ENCODE measurements at places on chromosomes 16 and 17.
A peak's percentile ranks its signal among the peaks of the same experiment; 100 is the strongest.

DNA sequence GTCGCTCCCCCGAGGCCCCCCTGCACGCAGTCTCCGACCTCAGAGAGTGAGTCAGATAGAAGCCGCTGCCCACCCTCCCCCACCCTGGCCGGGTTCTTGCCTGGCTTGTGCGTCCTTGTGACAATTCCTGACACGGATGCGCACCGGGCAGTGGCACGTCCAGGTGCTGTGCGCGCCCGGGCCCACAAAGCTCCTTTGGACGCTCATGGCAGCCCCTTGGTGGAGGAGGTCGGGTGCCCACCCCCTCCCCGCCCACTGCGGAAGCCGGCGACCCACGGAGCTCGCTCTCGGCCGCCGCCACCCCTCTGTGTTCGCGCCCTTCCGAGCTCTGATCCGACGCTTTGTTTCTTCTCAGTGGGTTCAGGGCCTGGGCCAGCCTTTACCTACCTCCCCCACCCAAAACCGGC lies 662 bp upstream of the TUBB3 start:
- DNase-seq = peak; percentile 62

DNA sequence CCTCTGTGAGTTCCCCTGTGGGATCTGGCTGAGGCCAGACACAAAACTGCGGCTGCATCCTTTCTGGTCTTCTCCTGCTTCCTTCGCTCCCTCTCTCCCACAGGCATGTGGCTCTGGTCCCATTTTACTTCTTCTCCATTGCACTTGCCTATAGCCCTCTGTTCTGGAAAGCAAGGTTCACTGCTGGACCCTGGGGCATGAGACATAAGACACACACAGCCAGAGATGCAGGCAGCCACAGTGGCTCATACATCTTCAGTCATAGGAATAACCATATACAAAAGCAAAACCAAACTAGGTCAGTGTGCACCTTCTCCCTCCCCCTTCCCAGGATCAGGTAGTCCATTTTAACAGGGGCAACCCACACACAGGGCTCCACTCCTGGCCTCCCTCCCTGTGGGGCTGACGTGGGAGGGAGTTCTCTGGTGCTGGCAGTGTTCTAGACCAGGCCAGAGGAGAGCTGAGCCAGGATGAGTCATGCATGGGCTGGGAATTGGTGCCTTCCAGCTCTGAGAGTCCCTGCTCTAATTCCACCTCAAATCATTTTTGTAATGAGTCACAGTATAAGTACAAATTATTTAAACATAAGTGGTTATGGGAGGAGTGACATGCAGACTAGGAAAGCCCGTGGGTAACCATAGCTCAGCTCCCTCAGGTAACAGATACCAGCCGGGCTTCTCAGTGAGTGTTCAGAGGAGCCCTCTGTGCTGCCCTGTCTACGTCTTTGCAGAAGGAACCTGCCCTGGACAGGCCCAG lies 58.0 kb downstream of the ASIC2 start:
- DNase-seq = peak; percentile 70

DNA sequence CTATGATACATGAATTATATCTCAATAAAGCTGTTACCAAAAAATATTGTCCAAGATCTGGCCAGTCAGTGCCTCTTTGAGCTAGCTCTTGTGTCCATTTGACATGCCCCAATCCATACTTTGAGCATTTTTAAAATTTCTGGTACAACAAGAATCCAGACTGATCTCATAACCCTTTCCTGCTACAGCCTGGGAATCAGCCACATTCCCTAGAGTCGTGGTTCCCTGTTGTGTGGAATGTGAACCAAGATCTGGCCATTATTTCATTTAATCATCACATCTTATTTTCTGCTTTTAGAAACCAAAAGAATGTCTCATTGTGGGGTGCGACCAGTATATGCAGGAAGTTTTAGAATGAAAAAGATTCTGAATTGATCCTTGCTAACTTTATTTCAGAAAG lies 34.3 kb upstream of the RPRML start:
- DNase-seq = peak; percentile 26

DNA sequence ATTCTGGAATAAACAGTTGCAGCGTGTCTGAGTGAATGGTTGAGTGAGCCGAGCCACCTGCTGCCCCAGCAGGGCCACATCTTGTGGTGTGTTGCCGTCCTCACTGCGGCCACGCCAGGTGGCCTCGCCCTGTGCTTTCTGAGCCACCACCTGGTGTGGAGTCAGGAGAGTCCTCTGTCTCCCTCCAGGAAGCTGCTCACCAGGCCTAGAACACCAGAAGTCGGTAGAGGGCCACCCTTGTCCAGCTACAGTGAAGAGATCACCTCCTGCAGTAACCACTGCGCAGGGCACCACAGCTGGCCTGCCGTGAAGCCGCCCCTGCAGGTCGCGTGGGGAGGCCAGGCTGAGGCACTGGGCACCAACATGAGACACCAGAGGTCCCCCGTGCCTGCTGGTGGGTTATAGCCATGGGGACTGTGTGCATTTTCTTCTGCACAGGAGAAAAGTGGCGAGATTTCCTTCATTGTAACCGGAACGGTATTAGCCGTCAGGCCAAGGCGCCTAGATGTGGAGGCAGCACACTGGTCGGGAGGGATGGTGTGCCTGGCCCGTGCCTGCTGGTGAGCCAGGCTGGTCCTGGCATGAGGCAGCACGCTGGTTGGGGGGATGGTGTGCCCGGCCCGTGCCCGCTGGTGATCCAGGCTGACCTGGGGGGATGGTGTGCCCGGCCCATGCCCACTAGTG lies 28.9 kb upstream of the FOXK2 start:
- DNase-seq = no peak

DNA sequence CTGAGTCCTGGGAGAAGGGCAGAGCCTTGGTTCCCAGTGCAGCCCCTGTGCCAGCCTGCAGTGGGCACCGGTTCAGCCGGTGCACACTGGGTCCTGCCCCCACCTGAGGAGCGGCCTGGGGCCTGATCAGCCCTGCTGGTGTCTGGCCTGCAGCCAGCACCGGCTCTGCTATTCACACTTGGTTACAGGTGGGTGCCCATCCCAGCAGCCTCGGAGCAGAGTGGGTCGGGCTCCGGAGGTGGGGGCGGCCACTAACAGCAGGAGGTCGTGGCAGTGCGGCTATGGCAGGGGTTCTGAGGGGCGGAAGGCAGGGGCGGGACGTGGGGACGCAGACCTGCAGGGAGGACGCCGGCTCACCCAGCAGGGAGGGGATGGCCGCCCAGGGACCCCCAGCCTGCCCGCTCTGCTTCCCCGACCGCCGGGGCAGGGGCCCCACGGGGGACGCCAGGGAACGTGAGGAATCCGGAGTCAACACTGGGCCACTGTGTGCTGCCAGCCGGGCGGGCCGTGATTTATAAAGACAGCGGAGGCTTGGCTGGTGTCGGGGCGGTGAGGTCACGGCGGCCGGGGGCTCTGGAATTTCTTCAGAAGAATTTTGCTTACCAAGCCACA lies 20.3 kb downstream of the METRNL start:
- no peak for DNase-seq

DNA sequence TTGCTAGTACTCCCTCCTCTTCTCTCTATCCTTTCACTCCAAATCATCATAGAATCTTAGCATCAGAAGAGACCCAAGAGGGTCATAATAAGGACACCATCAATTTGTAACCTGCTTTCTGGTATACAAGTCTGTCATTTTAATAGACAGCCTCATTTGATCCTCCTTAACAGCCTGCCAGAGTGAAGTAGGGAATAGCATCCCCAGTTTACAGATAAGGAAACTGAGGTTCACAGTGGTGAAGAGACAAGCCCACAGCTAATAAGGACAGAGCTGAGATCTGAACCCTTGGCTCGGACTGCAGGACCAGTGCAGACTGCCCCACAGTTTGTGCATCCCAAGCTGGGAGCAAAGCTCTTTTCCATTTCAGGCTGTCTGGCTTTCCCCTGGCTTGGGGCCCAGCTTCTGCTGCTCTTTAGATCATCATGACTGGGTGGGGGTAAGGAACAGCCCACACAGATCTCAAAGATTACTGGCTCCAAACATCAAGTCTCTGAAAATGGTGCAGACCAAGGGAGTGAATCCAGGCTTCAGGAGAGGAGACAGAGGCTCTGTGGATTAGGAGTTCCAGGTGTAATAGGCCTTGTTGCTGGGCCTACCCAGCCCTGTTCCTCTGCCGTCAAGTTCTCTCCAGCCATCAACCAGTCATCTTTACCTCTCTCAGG lies 10.3 kb upstream of the IGFBP4 start:
- DNase-seq = no peak

- DNase-seq = no peak
These were observed 18.6 kb upstream of the C17orf113 start for GRCh38 chr17:42068979-42069378.

GRCh38 chr16:24976971-24977677 lies 38.0 kb downstream of the ARHGAP17 start:
- no peak for DNase-seq

- no peak for DNase-seq
These were observed 336.8 kb downstream of the SHISA9 start for GRCh38 chr16:13238182-13238581.

- DNase-seq = no peak
These were observed 69.3 kb downstream of the SCNN1B start for GRCh38 chr16:23371368-23371767.

DNA sequence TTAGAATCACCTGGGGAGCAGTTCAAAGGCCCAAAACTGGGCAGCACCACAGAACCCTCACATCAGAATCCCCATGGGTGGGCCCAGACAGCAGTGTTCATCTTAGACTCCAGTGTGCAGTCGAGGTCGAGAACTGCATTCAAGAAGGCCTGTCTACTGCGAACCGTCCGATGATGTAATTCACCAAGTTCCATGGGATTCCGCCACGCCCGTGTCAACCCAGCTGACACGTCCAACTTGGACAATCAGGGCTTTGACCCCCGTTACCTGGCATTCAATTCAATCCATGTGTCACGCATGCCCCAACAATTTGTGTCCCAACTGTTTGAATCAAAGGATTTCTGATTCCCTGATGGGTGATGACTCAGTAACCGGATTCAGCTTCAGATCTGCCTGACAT lies 9.2 kb downstream of the HSBP1 start:
- no peak for DNase-seq

DNA sequence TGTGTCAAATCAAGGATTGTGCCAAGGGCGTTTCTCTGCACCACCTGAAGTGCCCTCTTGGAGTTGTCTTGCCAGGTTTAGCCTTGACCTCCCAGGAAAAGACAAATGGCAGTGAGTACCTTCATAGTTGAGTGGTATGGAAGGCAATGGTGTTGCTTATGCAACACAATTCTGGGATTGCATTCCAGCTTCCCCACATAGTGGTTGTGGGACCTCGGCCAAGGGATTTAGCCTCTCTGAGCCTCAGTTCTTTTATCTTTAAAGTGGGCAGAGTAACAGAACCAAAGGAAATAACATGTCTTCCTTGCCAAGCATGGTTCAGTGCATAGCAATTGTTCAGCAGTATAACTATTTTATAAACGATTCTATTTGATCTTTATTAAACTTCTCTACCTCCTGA lies 49.4 kb downstream of the CCDC42 start:
- DNase-seq = no peak

DNA sequence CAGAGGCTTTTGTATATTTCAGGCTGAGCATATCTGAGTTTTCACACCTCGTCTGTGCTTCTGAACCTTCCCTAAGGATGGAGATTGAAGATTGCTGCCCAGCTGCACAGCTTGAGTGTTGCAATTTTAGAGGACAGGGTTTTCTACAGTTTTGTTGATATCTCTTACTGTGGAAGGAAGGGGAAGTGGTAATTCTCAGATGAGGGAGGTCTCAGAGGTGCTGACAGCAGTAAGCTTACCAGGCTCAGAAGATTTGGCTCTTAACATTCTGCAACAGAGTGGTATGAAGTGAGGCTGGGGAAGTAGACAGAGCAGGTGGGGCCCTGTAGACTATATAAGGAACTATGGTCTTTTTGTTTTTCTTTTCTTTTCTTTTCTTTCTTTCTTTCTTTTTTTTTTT lies 45.8 kb upstream of the ARHGAP17 start:
- no peak for DNase-seq

- DNase-seq = no peak
These were observed 20.8 kb downstream of the SNX11 start for GRCh38 chr17:48128400-48128799.

- DNase-seq = no peak
These were observed 9.8 kb downstream of the EIF4A3 start for GRCh38 chr17:80137131-80137530.

DNA sequence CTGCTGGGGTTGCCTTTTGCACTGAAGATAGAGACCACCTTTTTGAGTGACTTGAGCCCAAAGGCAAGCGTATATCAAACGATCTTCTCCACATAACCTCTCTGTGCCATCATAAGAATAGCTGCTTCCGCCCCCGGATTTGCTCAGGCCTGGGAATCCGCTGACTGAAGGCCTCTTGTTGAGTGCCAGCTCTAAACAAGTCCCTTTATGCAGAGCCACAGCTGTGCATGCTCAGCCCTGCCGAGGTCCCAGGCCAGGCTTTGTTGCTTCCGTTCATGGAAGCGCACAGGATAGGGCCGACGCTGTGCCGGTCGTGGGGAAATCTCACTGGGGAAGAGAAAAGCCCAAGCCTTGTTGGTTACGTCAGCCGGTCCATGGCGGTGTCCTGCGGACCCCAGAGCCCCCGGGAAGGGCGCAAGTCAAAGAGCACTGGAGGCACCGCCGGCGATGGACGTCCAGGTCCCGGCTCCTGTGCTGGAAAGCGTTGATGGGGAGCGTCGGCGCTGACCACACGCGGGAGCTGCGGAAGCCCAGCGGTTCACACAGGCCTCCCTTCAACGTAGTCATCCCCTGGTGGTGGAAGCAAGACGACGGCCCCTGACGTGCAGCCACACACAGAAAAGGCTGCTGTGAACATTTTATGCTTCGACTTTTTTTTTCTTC lies 23.5 kb upstream of the RPL13 start:
- DNase-seq = no peak

DNA sequence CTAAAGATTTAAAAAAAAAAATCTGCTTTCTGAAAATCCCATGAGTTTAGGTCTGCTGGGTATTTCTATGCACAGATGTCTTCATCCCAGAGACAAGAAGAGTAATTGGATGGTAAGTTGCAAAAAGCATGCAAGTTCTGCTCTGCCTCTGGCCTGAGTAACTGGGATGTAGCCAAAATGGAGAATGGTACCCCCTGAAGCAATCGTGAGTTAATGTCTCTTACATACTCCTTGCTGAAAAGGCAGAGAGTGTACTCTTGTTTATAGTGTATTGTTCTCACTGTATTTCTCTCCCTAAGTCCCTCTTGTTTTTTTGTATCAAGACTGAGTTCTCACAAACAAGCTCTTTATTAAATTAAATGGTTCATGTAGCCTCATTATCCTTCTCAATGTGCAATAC lies 259.0 kb downstream of the IRX3 start:
- no peak for DNase-seq

DNA sequence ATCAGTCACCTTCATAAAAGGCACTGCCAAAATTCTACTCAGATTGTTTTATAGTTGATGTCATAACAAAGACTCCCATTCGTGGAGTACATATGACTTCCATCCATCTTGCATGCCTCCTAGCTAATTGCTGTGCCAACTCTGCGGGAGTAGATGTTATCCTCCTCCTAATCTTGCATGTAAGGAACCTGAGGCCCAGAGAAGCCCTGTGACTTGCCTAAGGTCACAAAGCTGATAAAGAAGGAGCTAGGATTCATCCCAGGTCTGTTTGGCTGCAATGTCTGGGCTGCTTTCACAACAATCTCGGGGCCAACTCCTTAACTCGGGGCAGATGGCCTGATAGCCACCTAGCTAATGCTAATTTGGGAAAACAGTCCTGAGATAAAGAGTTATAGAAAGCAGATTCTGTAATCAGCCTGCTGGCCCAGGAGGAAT lies 87.3 kb downstream of the YPEL2 start:
- no peak for DNase-seq

Measured in AG04449 (cell line).